AG04450 (cell line): ENCODE measurements at places on chromosomes 2 and 18.

DNA sequence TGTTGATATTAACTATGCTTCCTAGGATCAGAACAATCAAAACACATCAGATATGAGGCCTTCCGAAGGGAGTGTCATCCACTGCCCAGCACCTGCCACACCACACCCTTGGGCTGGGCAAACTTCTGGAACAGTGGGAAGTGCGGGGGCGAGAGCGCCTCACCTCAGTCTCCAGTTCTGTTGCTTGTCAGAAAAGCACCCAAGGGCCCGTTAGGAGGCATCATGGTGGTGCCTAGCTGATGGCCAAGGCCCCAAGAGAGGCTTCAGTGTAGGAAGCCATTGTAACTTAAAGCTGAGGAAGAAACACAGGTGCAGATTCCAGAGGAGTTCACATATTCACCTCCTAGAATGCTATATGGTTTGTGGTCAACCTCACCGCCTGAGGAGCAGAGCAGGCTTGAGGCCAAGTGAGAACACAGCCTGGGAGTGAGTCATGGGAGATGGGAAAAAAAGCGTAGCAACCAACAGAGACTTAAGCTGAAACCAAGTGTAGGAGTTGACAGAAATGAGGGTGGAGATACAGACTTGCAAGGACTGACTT lies 85.1 kb upstream of the ATL2 start:
- peak; percentile 80 for DNase-seq

DNA sequence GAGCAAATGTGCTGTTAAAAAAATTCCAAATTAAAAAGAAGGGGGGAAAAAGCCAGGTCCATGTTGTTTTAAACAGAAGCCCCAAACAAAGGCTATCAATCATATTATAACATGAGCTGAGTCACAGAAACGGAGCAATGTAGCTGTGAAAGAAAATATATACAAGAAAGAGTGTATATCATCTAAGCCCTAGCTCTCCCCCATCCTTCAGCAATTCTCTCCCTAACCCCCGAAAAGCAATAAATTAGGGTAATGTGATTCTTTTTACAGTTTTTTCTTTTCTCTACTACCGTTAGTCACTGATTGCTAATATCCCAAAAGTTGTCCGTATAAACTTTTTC lies 25.3 kb downstream of the FEZ2 start:
- no peak for DNase-seq

- no peak for DNase-seq
These were observed 24.3 kb downstream of the MOCOS start for GRCh38 chr18:36211612-36212065.

DNA sequence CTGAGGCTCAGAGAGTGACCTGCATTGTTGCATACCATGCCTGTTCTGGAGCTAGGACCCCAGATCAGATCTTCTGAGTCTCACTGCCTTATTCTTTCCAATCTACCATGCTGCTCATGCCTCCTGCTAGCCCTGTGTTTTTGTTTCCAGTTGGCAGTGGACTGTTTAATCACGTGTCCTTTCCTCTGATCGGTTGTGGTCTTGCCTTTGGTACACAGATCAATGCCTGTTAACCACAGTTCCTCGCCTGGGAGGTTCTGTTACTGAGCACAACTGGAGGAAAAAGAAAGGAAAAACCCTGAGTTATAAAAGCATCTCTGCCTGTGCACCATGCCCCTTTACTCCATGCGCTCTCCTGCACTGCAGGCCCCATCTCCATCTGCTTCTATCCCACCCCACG lies 329.1 kb downstream of the SETBP1 start:
- DNase-seq, result no peak
